ENCODE measurements at places on chromosomes 1 and 21. TPM values are rescaled to one million over a fixed set of nuclear protein-coding genes. Genes with fewer than 3 reads are reported as not detected.

Gene PDE4B
- polyA plus RNA-seq = 4.1 TPM

Gene PLA2G2D
- polyA plus RNA-seq = not detected

Gene DISC1
- 0.35 TPM for polyA plus RNA-seq

Gene PER3
- 1.8 TPM for polyA plus RNA-seq

Gene AVPR1B
- not detected for polyA plus RNA-seq

Gene CRP
- not detected for polyA plus RNA-seq

Gene C1QB
- polyA plus RNA-seq = 38.2 TPM

Gene LRRC3
- polyA plus RNA-seq = 0.29 TPM

Gene FCER1G
- polyA plus RNA-seq = 8.3 TPM

Gene LCE1E
- polyA plus RNA-seq = not detected

Gene GPR25
- polyA plus RNA-seq = not detected

Gene NHLH1
- polyA plus RNA-seq = not detected

Gene SON
- polyA plus RNA-seq = 50.1 TPM

Gene PYHIN1
- polyA plus RNA-seq = not detected

Gene GNG12
- polyA plus RNA-seq = 9.0 TPM

Gene TRAF3IP3
- 0.27 TPM for polyA plus RNA-seq

Gene BARHL2
- not detected for polyA plus RNA-seq

Gene MFSD2A
- 0.92 TPM for polyA plus RNA-seq

All from psoas muscle (tissue), 8 donors.